ENCODE measurements at places on chromosomes 1 and 21. TPM values are rescaled to one million over a fixed set of nuclear protein-coding genes. Genes with fewer than 3 reads are reported as not detected.

Gene EPHA10
- total RNA-seq, result 0.21 TPM

Gene CYP4A22
- not detected for total RNA-seq

Gene GOLT1A
- total RNA-seq, result not detected

Gene KCNK2
- total RNA-seq, result not detected

Gene NUF2
- total RNA-seq, result 41.9 TPM

Gene OR2L3
- not detected for total RNA-seq

Gene TMEM52
- 1.1 TPM for total RNA-seq

Gene CR1L
- total RNA-seq, result not detected

Gene APCS
- not detected for total RNA-seq

Gene TEX38
- total RNA-seq, result not detected
